Activated CD8-positive, alpha-beta memory T cell treated with anti-CD3 and anti-CD28 coated beads for 1 hour (primary cell): ENCODE measurements at places on chromosomes 12 and 14.
A peak's percentile ranks its signal among the peaks of the same experiment; 100 is the strongest.

GRCh38 chr14:62687818-62688217 lies 357.4 kb downstream of the KCNH5 start:
- DNase-seq = no peak

GRCh38 chr14:56796259-56796658 lies 14.0 kb downstream of the OTX2 start:
- no peak for DNase-seq

DNA sequence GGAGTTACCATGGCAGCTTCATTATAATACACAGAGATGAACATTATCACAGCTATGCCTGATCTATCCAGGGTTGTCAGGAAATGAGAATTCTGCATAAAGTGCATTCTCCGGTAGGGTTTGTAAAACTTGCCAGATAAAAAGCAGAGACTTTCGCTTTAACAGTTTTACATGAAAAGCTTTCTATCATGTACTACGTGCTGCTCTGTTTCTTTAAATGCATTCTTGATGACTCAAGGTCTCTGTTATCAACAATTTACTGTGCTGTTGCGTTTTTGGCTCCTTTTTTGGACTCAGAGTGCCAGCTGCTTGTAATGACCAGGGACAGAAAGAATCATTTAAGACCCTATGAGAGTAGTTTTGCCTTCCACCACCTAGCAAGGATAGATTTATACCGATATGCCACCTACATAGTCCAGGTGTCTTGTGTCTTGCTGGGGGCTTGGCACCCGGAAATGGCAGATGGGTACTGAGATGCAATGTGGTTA lies 371.2 kb downstream of the BTG1 start:
- DNase-seq = no peak

DNA sequence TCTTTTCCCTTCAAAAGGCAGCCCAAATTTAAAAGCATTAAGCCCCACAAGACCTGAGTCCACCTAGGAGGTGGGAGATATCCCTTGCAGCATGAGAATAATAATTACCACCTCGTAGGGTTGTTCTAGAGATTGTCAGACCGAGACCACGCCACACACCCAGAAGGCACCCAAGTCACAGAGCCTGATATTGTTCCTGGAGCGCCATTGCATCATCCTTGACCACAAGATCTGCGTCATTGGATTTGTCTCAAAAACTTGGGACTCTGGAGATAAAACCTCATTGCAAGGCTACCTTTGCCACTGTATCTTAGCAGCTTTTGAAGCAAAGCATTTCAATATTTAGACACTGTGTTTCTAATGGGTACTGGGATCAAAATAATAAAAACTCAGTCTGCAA lies 29.4 kb upstream of the PPP2R5C start:
- no peak for DNase-seq

- no peak for DNase-seq
Measured at GRCh38 chr12:24933694-24934407, 15.1 kb downstream of the BCAT1 start.

DNA sequence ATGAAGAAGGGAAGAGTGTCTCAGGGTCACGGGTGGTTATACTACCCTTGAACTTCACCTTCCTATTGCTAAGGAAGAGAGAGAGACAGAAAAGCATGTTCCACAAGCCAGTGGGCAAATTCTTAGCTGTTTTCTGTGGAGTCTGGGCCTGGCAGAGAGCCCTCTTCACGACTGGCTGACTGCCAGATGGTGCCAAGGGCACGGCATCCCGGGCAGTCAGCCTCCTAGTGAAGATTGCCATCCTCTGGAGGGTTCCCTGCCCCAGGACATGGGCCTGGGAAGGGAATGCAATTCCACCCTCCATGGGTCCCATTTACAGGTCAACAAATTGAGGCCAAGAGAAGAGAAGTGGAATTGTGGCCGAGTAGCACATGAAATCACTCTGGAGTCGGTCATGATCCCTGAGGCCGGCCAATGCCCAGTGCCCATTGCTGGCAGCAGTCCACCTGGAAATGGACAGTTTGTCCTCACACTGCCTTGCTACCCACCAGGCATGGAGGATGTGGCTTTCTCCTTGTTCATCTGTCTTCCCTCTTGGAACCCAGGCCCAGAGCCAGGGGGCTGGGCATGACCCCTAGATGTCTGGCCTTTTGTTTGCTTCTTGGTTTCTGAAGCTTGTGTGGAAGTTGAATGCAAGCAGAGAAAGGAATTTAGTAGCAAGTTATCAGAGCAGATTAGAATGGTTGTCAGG lies 9.9 kb downstream of the TUNAR start:
- no peak for DNase-seq

DNA sequence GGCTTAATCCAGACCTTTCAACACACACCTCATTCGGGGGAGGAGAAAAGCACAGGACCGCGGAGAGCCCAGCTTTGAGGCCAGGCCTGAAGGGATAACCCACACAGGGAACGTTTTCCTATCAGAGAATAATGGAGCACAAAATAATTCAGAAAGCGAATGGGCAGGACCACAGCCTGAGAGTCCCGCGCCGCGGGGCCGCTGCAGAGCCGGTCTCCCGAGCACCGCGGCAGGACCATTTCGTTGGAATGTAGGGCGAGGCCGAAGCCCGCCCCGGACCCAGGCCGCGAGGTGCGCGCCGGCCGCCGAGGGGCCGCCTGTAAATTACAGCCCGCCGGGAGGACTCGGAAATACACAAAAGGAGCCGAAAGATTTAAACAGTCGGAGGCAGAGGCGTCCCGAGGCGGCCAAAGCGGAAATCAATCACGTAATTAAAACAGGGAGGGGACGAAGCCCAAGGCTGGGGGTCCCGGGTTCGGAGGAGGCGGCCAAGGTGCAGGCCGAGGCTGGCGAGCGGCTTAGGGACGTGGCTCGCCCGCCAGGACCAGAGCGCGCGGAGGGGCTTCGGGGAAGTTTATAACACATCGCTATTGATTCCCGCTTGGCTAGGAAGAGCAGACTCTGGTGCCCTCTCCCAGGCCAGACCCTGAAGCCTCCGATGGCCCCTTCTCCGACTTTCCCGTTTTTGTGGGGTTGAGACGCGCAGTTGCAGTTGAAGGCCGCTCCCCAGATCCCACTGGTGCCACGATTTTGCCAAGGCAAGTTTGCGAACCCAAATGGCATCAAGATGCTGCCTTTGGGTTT lies 6.3 kb upstream of the HOXC4 start:
- no peak for DNase-seq

DNA sequence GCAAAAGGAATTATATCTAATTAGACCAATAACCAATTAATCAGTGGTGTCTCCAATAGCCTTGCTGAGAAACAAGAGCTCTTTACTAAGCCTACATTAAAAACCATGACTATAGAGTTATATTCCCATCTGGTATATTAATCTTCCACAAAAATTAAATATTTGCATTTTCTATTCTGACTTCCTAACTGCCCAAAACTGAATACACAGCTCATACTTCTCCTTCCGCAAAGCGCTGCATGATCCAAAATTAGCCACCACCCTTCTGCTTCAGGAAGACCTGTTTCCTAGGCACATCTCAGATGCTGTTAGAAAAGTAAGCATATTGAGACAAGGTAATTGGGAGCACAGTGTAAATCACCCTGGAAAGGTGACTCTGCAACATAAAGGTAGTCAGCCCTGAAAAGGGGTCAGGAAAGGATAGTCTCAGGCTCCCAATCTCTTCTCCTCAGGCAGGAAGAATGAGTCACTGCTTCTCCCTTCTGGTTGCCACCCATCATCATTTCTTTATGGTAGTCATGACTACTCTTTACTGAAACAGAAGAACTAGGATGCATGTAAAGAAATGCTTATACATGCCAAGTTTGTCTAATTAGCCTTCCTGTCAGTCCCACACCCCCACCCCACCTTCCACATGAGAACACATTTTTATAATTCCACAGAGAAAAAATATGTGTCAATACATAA lies 54.3 kb downstream of the PLCZ1 start:
- no peak for DNase-seq

DNA sequence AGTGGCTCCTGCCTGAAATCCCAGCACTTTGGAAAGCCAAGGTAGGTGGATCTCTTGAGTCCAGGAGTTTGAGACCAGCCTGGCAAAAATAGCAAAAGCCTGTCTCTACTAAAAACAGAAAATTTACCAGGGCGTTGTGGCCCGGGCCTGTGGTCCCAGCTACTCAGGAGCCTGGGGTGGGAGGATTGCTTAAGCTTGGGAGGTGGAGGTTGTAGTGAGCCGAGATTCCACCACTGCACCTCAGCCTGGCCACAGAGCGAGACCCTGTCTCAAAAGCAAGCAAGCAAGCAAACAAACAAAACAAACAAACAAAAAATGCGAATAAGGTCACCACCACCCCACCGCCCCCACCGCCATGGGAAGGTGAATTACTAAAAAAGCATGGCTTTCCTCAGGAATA lies 238.7 kb downstream of the ATXN7L3B start:
- DNase-seq = no peak

DNA sequence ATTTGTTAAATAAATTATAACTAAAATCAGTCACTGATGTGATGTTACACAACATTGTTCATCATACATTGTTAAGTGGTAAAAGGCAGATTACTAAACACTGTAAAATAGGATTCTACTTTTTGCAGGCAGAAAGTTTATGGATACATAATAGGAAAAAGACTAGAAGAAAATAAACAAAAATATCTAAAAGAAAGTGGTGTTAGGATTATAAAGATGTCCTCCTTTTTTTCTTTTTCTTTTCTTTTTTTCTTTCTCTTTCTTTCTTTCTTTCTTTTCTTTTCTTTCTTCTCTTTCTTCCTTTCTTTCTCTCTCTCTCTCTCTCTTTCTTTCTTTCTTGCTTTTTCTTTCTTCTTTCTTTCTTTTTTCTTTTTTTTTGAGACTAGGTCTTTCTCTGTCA lies 39.6 kb upstream of the HELB start:
- no peak for DNase-seq

- peak; percentile 35 for DNase-seq
Measured at GRCh38 chr14:74362361-74362915, 14.2 kb downstream of the VRTN start.

GRCh38 chr12:49342066-49342913 lies 4.4 kb upstream of the DNAJC22 start:
- peak; percentile 40 for DNase-seq

GRCh38 chr14:37974421-37974820 lies 233.3 kb upstream of the SSTR1 start:
- no peak for DNase-seq

DNA sequence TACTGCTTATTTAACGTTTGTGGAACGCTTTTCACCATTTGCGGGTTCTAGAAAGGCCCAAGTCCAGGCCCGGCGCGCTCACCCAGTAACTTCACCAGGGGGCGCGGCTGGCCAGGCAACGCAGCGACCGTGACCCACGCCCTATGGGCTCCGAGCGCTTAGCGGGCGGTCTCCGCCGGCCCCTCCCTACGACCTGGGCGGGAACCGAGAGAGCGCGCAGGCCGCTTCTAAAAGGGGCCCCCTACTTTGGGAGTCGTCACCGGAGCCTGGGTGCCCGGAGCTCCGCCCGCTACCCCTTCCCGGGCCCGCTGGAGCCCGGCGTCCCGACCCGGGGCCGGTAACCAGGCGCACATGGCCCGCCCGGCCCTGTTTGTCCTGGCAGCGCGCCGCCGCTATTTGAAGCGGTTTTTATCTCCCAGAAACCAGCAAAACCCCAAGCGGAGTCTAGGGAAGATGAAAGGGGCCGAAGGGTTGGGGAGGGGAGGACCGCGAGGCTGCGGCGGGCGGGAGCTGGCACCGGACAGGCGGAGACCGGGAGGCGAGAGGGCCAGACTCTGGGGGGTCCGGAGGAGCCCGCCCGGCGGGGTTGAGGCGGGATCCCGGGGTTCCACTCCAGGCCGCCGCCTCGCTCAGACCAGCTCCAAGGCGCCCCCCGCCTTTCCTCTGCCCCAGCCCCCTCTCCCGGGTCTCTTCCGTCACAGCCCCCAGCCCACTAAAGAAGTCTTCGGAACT lies 3.5 kb upstream of the AAAS start:
- peak; percentile 74 for DNase-seq

DNA sequence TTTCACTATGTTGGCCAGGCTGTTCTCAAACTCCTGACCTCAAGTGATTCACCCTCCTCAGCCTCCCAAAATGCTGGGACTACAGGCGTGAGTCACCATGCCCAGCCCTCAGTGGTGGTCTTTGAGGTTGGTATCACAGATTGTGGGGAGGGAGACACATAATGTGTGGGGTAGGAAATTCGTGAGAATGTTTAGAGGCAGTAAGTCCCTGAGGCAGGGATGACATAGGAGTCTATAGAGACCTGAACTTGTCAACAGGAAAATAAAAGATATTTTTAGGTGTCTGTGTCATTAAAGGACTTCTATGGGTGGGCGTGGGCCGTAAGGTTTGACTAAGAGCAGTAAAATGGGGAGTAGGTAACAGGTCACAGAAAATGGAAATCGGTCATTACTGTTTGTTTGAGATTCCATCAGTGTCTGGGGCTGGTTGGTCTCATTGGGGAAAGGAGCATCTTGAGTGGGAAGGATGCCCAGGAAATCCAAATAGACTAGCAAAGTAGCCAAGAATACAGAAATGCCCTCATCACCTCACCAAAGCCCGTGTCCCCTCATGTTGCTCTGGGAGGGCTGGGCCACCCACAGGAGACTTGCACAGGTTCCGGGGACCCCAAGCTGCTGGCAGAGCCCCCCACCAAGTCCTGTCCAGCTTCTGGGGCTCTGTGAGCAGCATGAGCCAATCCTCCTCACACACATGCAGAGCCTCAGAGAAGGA lies 63.6 kb upstream of the BCL2L14 start:
- peak; percentile 19 for DNase-seq

DNA sequence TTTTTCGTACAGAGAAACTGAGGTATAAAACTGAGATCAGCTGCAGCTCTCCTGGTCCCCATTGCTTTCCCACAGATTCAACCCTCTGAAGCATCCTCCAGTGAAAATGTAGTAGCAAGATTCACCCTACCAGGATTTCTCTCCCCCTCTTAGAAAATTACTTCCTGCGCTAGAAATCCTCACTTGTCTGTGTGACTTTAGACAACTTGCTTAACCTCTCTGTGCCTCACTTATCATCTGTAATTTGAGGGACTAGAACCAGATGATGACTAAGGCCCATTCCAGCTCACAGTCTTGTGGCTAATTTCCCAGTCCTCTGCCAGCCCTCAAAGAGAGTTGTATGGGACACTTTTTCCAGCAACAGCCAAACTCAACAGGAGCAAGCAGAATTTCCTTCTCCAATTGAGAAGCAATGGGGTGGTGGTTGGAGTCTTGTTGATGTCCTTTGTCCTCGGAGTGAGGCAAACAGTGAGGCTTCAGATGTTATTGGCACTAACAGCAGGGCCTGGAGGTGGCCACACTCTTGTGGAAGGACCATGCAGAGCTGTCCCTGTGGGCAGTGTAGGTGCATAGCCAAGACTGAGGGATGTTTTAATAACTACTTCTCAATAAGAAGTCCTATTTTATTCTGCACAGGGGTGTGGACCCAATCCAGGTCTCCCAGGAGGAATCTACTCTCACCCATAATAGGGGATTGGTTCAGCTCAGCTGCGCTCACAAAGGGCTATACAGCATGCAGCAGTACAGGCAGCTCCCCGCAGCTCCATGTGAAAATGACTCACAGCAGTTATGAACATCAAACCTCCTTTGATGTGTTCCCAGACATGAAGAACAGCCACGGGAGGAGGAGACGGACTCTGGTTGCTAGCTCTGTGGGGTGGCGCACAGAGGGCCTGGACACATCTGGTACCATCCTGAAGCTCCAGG lies 200.1 kb downstream of the DAD1 start:
- no peak for DNase-seq
